ENCODE measurements at places on chromosomes 6 and 20.

- no peak for DNase-seq
These were observed 57.8 kb upstream of the EDN1 start for GRCh38 chr6:12232339-12232738.

- DNase-seq: no peak
These were observed 63.8 kb downstream of the SLC22A2 start for GRCh38 chr6:160194808-160195207.

DNA sequence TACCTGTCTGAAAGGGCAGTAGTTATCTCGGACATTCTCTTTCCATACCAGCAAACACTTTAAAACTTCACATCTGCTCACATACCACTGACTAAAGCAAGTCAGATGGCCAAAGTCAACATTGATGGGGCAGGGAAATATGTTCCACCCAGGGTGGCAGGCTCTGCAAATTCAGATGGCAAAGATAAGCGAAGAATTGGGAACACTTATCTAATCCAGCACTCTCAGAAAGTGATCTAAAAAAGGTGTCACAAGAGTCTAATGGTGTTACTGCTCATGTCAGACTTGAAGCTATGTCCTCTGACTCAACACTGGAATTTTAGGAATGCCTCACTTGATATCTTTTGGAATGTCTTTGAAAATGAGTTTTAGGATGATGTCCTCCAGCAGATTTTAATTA is 1086.2 kb downstream of the KIF16B start:
- DNase-seq: no peak

- no peak for DNase-seq
These were observed 17.8 kb downstream of the LRP11 start for GRCh38 chr6:149846321-149846720.

- DNase-seq: no peak
These were observed 4.5 kb upstream of the SLC22A1 start for GRCh38 chr6:160117137-160117536.

DNA sequence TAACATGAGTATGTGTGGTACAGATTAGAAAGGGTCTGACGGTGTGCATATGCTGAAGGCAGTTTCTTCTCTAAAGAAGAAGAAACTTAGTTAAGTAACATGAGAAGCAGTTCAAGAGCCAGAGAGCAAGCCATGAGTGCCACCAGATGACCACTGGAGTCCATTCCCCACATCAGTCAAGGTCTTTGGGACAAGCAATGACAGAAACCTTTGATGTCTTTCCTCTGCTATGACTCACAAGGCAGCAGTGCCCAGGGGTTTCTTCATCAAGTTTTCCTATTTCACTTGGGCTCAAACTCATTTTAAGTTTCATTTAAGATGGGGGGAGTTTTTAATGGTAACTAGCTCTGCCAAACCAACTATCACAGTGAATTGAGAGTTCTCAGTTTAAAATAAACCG is 303.8 kb upstream of the TBX18 start:
- DNase-seq: no peak

GRCh38 chr6:104705095-104705707 is 154.5 kb downstream of the HACE1 start:
- DNase-seq: no peak

GRCh38 chr6:56687551-56687950 is 44.9 kb upstream of the DST start:
- DNase-seq: no peak
